ENCODE measurements at places on chromosomes 3 and 15. TPM values are rescaled to one million over a fixed set of nuclear protein-coding genes. Genes with fewer than 3 reads are reported as not detected.
A peak's percentile ranks its signal among the peaks of the same experiment; 100 is the strongest.

DNA sequence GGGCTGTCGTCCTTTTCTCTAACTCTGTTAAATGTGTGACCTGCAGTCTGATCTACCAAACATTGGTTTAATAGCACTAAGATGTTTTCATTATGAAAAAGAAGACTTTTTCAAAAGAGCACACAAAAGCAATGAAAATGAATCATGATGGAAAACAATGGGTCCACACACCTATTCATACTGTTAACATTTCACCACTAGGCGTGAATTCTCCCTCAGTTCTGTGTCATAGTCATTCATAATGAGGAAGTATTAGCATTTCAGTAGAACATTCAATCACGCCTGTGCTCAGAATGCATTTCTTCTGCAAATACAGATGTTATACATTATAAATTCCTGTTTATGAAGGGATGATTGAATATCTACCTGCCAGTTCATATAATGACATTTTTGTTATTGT, 35.9 kb downstream of the EIF4E3 start:
- H3K27ac ChIP-seq = no peak overlapping the region
- peaks cover 38% of the 10 kb centered on the region for H3K4me1 ChIP-seq
- H3K4me3 ChIP-seq = no peak overlapping the region
- H3K36me3 ChIP-seq = no peaks in the 10 kb centered on the region

DNA sequence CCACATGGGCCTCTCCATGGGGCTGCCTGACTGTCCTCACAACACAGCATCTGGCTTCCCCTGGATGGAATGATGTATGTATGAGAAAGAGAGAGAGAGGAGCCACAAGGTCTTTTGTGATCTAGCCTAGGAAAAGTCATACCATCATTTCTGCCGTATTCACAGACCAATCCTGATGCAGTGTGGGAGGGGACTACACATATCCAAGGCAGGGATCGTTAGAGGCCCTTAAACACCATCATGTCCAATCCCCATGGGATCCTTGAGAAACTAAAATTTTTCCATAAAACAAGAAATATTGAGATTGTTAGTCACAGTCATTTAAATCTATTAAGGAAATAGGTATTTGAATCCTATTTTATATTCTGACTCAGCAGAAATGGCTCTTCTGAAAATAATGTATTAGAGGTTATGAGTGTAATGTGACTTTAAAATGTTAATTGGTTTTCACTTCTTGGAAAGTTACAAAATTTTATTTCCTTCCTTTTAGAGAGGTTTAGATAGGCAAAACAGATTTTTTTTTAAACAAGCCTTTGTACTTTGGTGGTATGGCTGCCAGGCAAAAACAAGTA, 65.1 kb upstream of the TSC22D2 start:
- H3K27ac ChIP-seq = no peak overlapping the region
- no peaks in the 10 kb centered on the region for H3K36me3 ChIP-seq
- no peaks in the 10 kb centered on the region for H3K4me1 ChIP-seq
- H3K4me3 ChIP-seq = no peak overlapping the region
- no peaks in the 10 kb centered on the region for H3K27me3 ChIP-seq

GRCh38 chr3:115381573-115381912, 234.5 kb upstream of the ZBTB20 start:
- H3K4me1 ChIP-seq = no peaks in the 10 kb centered on the region
- DNase-seq = no peak
- H3K27me3 ChIP-seq = no peaks in the 10 kb centered on the region
- H3K36me3 ChIP-seq = no peaks in the 10 kb centered on the region
- H3K4me3 ChIP-seq = no peak overlapping the region
- no peak overlapping the region for H3K27ac ChIP-seq

DNA sequence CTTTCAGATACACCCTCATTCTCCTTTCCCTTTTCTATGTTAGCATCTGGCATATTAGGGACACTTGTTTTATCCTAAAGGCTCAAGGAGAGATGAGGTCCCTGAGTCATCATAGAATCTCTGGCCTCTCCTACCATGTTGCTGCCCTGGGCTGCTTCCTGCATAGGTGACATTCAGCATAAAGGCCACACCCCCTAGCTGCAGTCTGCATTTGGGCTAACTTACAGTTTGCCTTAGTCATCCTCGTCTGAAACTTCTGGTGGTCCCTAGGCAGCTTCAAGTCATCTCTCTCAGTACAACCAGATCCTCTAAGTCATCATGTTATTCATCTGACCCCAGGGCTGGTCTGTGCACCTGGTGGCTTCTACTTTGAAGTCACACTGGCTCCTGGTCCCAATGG, 982.7 kb upstream of the NR2F2 start:
- H3K4me3 ChIP-seq = no peak overlapping the region
- DNase-seq = no peak
- H3K27ac ChIP-seq = no peak overlapping the region
- no peaks in the 10 kb centered on the region for H3K36me3 ChIP-seq
- H3K4me1 ChIP-seq = no peaks in the 10 kb centered on the region

DNA sequence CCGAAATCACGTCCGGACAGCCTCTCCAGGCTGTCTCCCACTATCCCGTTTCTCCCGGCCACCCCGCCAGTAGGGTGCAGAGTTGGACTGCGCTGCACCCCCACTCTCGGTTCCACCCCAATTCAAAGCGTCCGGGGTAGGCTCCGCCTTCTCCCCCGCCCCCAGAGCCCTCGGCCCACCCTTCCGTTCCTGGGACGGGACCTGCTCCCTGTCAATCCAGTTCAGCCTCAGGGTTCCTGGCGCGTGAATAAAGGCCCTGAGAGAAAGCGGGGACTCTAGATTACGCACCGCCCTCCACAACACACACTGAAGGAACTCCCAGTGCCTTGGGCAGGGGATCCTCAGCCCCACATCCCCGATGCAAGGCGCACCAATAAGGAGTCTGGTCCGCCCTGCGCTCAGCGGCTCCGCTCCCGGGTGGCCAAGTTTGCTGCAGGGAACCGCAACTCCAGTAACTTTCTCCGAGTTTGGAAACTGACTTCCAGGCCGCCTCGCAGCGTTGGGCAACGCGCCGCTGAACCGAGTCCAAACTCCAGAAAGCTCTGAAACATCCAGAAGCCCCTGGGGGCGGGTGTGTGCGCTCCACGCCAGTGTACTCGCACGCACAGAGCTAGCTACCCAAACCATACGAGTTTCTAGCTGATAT, 1.9 kb downstream of the ADAMTS9 start:
- no peaks in the 10 kb centered on the region for H3K36me3 ChIP-seq
- no peaks in the 10 kb centered on the region for H3K4me1 ChIP-seq
- peak; percentile 81 for DNase-seq

- no peak for DNase-seq
- H3K27me3 ChIP-seq = no peaks in the 10 kb centered on the region
- no peaks in the 10 kb centered on the region for H3K36me3 ChIP-seq
- H3K4me3 ChIP-seq = no peak overlapping the region
- H3K4me1 ChIP-seq = no peaks in the 10 kb centered on the region
Observed at GRCh38 chr3:62622553-62623174, 249.3 kb upstream of the FEZF2 start.

DNA sequence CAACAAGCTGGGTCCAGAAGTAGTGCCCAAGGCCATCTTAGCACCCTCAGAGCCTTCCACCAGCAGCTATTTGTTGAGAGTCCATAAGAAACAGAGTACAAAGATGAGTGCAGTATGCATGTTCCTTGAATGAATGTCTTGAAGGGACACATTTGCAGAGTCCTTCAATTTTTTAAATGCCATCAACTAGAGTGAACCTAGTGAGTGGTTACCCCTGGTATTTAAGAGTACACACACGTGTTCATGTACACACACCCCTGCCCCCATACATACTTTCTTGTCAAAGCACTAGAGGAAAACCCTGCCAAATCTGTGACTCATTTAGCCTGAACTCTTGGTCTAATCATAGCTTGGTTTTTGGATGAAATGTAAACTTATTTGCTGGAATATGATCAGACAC, 84.5 kb upstream of the GALNT15 start:
- H3K4me1 ChIP-seq = no peaks in the 10 kb centered on the region
- H3K27me3 ChIP-seq = no peaks in the 10 kb centered on the region
- H3K27ac ChIP-seq = no peak overlapping the region
- no peaks in the 10 kb centered on the region for H3K36me3 ChIP-seq

DNA sequence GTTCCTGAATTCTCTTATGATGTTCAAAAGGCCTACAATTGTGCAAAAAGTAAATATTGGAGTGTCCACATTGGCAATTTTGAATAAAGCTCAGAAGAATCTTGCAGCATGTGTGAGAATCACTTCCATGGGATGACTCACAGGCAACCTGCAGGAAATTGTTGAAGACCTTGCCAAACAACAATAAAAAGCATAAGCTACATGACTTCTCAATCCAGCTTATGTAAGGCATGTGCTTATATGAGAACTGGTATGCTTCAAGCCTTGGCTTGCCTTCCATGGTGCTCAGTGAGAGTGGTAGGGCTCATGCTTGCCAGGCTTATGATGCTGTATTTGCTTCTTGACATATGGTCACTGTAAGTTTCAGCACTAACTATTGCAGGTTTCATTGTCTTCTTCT, 18.4 kb upstream of the BCHE start:
- H3K36me3 ChIP-seq = no peaks in the 10 kb centered on the region
- H3K27me3 ChIP-seq = no peaks in the 10 kb centered on the region
- no peak overlapping the region for H3K27ac ChIP-seq

GRCh38 chr3:6229778-6230410, 631.0 kb upstream of the GRM7 start:
- DNase-seq = no peak
- no peak overlapping the region for H3K27ac ChIP-seq
- no peaks in the 10 kb centered on the region for H3K36me3 ChIP-seq
- no peaks in the 10 kb centered on the region for H3K27me3 ChIP-seq

GRCh38 chr3:169701457-169701856, 37.9 kb upstream of the MECOM start:
- no peak for DNase-seq
- H3K27ac ChIP-seq = no peak overlapping the region
- no peak overlapping the region for H3K4me3 ChIP-seq
- no peaks in the 10 kb centered on the region for H3K27me3 ChIP-seq
- no peaks in the 10 kb centered on the region for H3K4me1 ChIP-seq

GRCh38 chr3:12454076-12454815, 30.0 kb upstream of the TSEN2 start:
- no peak overlapping the region for H3K4me3 ChIP-seq
- DNase-seq = no peak
- H3K36me3 ChIP-seq = no peaks in the 10 kb centered on the region
- H3K4me1 ChIP-seq = no peaks in the 10 kb centered on the region
- no peak overlapping the region for H3K27ac ChIP-seq

GRCh38 chr15:72033711-72034110, 84.2 kb downstream of the MYO9A start:
- H3K27me3 ChIP-seq = no peaks in the 10 kb centered on the region
- H3K4me3 ChIP-seq = no peak overlapping the region
- H3K27ac ChIP-seq = no peak overlapping the region
- DNase-seq = no peak
- no peaks in the 10 kb centered on the region for H3K36me3 ChIP-seq

- no peak overlapping the region for H3K27ac ChIP-seq
- peaks cover under 1% of the 10 kb centered on the region for H3K4me1 ChIP-seq
- H3K27me3 ChIP-seq = no peaks in the 10 kb centered on the region
- H3K36me3 ChIP-seq = no peaks in the 10 kb centered on the region
- H3K4me3 ChIP-seq = no peak overlapping the region
- DNase-seq = no peak
Observed at GRCh38 chr3:69161587-69162307, 39.4 kb upstream of the LMOD3 start.

GRCh38 chr15:79970624-79971434, at the start of gene BCL2A1:
Gene BCL2A1, minus strand, starts transcription at chr15:79971196. Its CDS starts 77 bp downstream, at chr15:79971119.
- H3K27me3 ChIP-seq = no peaks in the 10 kb centered on the region
- no peaks in the 10 kb centered on the region for H3K36me3 ChIP-seq
- peak within 1 kb of the TSS; percentile 21 for H3K27ac ChIP-seq

GRCh38 chr15:98841419-98841970, 166.1 kb downstream of the PGPEP1L start:
- no peak overlapping the region for H3K27ac ChIP-seq
- H3K4me3 ChIP-seq = no peak overlapping the region
- H3K4me1 ChIP-seq = peaks cover 27% of the 10 kb centered on the region
- H3K36me3 ChIP-seq = no peaks in the 10 kb centered on the region

GRCh38 chr3:67688231-67688630, 33.8 kb upstream of the SUCLG2 start:
- no peaks in the 10 kb centered on the region for H3K27me3 ChIP-seq
- DNase-seq = no peak
- no peak overlapping the region for H3K27ac ChIP-seq
- no peaks in the 10 kb centered on the region for H3K36me3 ChIP-seq
- H3K4me3 ChIP-seq = no peak overlapping the region
- H3K4me1 ChIP-seq = no peaks in the 10 kb centered on the region

- no peaks in the 10 kb centered on the region for H3K36me3 ChIP-seq
- peak overlapping the region; percentile 48 for H3K27ac ChIP-seq
- H3K4me3 ChIP-seq = peak overlapping the region; percentile 70
- DNase-seq = peak; percentile 94
- no peaks in the 10 kb centered on the region for H3K27me3 ChIP-seq
Observed at GRCh38 chr15:90956274-90957030, 1.8 kb downstream of the RCCD1 start.

GRCh38 chr3:53845881-53846133, 412 bp downstream of the CHDH start:
- H3K4me1 ChIP-seq = peaks cover 37% of the 10 kb centered on the region
- no peaks in the 10 kb centered on the region for H3K27me3 ChIP-seq
- no peak for DNase-seq
- peak overlapping the region; percentile 95 for H3K27ac ChIP-seq
- H3K36me3 ChIP-seq = no peaks in the 10 kb centered on the region
- peak overlapping the region; percentile 81 for H3K4me3 ChIP-seq

DNA sequence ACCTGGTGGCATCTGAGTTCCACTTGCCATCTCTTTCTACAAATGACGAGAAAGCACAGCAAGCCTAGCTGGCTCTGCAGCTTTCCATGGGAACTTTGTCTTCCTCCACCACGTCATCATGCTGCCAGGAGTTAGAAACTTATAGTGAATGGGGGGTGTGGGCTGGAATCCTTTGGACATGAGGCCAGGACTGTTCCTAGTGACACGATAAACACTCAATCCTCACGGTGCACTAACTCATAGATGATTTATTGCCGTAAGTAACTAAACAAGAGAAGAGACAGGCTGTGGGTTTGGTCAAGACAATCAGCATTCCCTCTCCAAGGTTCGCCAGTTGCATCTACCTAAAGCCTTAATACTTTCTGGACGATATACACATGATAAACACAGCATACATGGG, 50.6 kb downstream of the OXNAD1 start:
- no peaks in the 10 kb centered on the region for H3K4me1 ChIP-seq
- no peak overlapping the region for H3K27ac ChIP-seq
- no peaks in the 10 kb centered on the region for H3K27me3 ChIP-seq
- no peaks in the 10 kb centered on the region for H3K36me3 ChIP-seq
- no peak for DNase-seq
- no peak overlapping the region for H3K4me3 ChIP-seq

- no peak overlapping the region for H3K27ac ChIP-seq
- no peaks in the 10 kb centered on the region for H3K4me1 ChIP-seq
- DNase-seq = no peak
Observed at GRCh38 chr15:54540721-54541120, 562.5 kb downstream of the UNC13C start.

PAQR5 gene
- 7.1 TPM for total RNA-seq

LARP6 gene
- total RNA-seq = 7.3 TPM

FAM240A gene
- not detected for total RNA-seq

DUOXA1 gene
- total RNA-seq = 0.17 TPM

GPR156 gene
- total RNA-seq = 0.09 TPM

MYL3 gene
- not detected for total RNA-seq

DHX36 gene
- total RNA-seq = 19.9 TPM

HHATL gene
- total RNA-seq = not detected

RHCG gene
- total RNA-seq = 0.79 TPM

ACOX2 gene
- 5.4 TPM for total RNA-seq

ASB14 gene
- 0.16 TPM for total RNA-seq
